AG09309 (cell line): ENCODE measurements at places on chromosomes 2 and 18.

DNA sequence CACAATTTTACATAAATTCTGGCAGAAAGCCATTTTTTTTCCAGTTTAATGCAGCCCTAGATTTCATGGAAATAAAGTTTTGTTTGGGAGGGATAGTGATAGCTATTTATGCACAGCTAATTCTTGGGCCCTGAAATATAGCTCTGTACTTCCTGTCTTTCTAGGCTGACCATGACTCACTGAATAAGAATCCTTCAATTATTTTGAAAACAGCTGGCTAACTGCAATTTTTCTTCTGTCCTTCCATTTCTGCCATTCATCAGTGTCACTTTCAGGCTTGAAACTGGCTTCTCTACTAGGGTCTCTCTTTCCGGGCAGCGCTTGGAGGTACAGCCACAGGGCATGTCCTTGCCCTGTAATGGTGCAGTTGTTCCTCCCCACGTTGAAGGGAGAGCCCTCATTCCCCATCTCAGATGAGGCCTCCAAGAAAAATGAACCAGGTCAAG is 97.1 kb upstream of the TMEM178A start:
- peak; percentile 43 for DNase-seq

GRCh38 chr2:176834226-176834625 is 378.4 kb upstream of the HNRNPA3 start:
- no peak for DNase-seq

- no peak for DNase-seq
Measured at GRCh38 chr2:209456489-209456888, 32.6 kb downstream of the MAP2 start.

DNA sequence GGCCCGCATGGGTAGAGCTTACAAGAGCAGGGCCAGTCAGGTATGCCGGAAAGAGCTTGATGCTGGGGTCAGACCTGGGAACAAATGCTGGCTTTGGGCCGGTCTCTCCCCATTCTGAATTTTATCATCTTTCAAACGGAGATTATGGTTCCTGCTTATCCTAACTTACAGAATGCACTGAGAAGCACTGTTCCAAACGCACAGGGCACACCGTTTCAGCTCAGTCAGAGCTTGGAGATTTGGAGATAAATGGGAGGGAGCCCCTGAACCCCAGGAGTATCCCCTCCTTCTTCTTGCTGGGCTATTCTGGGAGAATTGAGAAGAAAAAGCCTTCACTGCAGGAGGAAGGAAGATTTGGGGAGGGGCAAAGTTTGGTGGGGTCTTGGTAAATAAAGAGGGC is 169.4 kb downstream of the DDX1 start:
- no peak for DNase-seq

GRCh38 chr18:11514267-11514666 is 95.1 kb upstream of the SLC35G4 start:
- DNase-seq = peak; percentile 59

DNA sequence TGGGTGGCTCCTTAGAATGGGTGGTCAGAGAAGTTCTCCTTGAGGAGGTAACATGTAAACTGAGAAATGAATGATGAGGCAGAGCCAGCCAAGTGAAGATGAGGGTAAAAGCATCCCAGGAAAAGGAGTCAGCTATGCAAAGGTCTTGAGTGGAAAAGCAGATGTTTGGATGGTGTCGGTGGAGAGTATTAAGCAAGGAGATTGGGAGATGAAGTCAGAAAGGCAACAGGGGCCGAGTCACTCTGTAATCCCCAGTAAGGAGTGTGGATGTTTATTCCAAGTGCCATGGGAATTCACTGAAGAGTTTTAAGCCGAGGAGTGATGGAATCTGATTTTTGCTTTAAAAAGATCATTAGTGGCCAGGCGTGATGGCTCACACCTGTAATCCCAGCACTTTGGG is 3.4 kb upstream of the STAMBP start:
- no peak for DNase-seq

DNA sequence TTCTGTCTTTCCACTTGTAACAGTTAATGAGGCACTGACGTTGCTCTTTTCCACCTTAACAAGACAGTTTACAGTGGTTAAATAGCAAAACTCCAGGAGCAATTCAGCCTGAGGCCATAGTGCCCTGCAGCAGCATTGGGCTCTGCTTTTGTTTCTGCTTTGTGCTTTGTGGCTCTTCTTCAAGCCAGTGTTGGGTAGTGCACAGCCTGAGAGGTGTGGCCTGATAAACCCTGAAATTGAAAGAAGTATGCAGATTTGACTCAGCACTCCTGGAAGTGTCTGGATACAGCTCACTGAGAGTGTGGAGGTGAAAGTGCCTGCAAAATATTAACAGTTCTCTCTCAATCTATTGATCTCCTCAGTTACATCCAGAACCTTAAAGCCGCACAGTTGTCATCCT is 63.0 kb downstream of the STK25 start:
- DNase-seq = no peak

DNA sequence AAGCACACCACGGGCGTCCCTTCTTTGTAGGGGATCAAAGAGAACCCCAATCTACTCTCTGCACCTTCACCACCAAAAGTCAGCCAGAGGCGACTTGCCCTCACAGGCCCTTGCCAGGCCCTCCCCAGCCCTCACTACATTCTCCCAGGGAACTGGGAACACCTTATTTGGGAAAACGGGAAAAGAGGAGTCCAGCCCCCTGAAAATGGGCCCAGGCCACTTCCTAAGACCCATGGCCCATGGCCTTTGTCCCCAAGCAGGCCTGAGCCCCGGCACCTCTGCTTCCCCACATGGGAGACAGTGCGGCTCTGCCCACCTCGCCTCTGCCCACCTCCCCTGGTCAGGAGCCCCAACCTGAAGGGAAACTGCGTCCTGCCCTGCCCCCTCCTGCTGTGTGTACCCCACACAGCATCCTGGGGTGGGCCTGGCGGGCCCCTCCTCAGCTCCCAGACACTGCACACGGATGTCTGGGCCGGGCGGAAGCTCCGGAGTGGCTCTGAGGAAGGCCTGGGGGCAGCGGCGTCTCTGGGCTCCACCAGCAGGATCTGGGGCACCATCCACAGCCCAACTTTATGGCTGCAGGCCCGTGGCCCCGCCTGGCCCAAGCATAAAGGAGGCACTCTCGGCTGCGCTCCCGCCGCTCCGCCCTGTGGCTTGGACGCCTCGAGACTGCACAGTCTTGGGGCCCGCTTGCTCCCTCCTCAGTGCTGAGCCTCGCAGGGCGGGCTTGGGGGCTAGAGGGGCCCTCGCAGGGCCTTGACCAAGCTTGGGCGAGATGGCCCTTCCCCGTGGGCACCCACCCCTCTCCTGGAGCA is 70.3 kb upstream of the GPC1 start:
- DNase-seq = no peak

DNA sequence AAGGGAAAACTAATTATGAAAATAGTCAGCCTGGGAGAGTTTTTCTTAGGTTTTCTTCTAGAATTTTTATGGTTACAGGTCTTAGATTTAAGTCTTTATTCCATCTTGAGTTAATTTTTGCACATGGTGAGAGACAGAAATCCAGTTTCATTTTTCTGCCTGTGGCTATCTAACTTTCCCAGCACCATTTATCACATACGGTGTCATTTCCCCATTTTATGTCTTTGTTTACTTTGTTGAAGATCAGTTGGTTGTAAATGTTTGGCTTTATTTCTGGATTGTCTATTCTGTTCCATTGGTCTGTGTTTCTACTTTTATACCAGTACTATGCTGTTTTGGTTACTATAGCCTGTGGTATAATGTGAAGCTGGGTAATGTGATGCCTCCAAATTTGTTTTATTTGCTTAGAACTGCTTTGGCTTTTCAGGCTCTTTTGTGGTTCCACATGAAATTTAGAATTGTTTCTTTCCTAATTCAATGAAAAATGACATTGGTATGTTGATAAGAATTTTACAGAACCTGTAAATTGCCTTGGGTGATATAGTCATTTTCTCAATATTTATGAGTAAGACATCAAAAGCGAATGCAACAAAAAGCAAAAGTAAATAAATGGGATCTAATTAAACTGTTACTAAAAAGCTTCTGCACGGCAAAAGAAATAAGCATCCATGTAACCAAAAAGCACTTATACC is 146.1 kb upstream of the NOL4 start:
- DNase-seq = no peak

- no peak for DNase-seq
Measured at GRCh38 chr2:73091164-73091563, 19.7 kb upstream of the SFXN5 start.

GRCh38 chr18:57004366-57005121 is 142.3 kb upstream of the BOD1L2 start:
- peak; percentile 18 for DNase-seq

DNA sequence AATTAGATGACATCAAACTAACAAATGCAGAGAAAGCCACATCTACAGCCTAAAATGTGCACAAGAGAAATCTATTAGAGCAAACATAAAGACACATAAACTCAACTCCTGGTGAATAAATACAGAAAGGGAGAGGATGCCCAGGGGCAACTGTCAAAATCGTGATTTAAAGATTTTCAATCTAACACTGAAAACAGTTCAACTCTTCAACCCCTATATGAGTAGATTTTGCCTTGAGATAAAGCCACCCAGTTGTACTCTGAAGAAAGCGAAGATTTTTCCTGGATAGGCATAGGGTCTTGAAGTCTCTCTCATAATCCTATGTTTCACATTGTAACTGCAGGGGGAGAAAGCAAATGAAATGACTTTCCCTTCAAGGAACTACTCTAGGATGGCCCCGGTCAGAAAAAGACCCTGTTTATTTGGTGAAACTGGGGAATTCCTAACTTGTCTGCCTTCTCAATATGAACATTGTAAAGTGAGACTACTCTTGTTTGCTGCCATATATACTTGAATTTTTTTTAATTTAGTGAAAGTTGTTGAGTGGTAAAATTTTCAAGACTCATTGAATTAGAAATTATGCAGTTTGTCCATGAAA is 226.7 kb downstream of the ERBB4 start:
- DNase-seq = no peak

- no peak for DNase-seq
Measured at GRCh38 chr2:235141411-235142128, 189.8 kb downstream of the SH3BP4 start.

DNA sequence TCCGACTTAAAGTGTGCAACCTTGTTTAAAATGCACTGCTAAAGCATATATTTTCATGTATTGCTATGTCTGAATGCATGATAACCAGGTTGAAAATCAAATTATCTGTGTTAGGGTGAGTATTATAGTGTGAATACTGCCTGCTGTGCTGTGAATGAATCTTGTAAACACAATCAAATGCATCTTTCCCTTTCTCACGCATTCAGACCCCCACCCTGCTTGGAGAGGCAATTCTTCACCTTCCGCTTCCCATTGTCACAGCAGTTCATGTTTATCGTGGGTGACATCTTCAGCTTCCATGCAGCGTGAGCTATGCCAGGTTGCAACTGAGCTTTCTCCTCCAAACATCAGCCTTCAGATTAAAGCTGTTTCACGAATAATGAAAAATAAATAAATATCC is 418.0 kb downstream of the MEIS1 start:
- no peak for DNase-seq

DNA sequence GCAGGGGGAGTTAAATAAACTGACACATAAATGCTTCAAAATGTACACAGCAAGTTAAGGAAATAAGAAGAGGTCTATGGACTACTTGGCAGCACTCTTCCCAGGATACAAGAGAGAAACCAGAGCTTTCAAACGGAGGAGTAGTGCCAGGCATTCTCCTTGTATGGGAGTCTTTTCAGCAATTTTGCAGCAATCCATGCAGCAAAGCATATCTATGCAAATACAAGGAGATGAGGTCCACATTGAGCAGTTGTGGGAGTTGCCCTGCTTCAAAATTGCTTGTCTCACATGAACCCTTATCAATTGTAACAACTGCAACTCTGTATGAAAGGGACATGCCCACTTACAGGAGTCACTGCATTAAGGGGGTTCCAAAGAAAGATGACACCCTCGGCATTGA is 37.8 kb downstream of the SCN9A start:
- DNase-seq = no peak

DNA sequence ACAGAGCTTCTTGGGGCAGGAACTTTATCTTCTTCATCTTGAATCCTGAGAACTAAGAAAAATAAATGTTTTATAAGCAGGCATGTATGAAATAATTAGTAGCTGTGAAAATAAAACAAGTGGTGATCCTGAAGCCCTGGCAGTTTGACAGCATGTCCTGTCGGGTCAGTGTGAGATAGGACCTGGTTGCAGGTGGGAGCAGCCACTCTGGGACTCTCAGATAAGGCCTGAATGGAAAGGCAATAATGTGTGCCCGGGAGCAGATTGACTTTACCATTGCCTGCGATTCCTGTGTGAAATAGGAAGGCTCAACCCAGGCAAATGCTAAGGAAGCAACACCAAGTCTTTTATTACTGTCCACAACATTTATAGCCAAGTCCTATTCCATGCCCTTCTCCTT is 132.4 kb downstream of the LYPD6B start:
- no peak for DNase-seq

DNA sequence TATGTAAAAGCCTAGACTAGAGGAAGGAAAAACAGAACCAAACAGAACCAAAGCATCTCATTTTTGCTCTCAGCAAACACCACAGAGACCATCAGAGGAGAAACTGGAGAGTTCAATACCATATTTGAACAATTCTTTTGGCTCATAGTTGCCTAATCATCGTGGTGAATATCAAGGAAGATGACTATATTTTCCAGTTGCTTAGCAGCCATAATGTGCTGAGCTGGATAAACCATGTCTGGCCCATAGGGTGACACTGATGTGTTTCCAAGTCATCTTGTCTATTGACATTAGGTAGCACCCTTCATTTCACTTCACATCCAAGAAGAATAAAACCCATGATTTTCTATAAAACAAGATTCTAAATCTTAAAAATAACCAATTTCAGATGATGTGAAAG is 5.9 kb upstream of the XRCC5 start:
- no peak for DNase-seq
